B cell (primary cell): ENCODE measurements at places on chromosomes 12 and 14.

DNA sequence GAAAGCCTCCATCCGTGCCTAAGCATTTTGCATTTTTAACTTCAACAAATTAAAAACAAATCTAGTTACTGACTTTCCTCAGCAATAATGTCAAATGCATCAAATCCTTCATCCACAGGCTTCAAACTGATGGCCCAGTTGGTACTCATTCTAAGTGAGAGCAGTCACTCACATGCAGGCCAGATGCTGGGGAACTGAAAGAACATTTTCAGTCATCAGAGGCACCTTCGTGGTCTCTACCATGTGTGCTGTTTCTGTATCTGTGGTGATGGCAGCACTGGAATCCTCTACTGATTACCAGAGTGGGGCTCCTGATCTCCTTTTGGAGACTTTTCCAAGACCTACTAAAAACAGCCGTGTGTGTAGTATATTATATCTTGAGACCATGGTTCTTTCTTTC, 145.2 kb downstream of the PRIMA1 start:
- DNase-seq: no peak

GRCh38 chr14:101687756-101688546, 73.6 kb upstream of the PPP2R5C start:
- DNase-seq: no peak

GRCh38 chr12:41512497-41512896, 324.4 kb downstream of the PDZRN4 start:
- no peak for DNase-seq

DNA sequence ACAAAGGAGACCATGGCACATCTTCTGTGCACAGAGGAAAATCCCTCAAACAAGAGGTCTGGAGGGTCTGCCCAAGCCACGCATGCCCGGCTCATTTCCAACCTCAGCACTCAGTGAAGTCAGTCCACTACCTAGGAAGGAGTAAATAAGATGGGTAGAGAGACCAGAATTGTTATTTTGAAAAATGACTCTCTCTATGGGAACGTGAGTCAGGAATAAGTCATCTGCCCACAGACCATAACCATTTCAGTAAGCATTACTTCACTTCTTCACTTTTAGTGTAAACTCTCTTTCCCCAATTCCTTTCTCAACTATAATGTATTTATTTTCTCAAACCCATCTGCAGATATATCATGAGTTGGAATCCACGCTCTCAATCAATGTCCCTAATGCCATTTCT, 1039.9 kb upstream of the USP15 start:
- no peak for DNase-seq

DNA sequence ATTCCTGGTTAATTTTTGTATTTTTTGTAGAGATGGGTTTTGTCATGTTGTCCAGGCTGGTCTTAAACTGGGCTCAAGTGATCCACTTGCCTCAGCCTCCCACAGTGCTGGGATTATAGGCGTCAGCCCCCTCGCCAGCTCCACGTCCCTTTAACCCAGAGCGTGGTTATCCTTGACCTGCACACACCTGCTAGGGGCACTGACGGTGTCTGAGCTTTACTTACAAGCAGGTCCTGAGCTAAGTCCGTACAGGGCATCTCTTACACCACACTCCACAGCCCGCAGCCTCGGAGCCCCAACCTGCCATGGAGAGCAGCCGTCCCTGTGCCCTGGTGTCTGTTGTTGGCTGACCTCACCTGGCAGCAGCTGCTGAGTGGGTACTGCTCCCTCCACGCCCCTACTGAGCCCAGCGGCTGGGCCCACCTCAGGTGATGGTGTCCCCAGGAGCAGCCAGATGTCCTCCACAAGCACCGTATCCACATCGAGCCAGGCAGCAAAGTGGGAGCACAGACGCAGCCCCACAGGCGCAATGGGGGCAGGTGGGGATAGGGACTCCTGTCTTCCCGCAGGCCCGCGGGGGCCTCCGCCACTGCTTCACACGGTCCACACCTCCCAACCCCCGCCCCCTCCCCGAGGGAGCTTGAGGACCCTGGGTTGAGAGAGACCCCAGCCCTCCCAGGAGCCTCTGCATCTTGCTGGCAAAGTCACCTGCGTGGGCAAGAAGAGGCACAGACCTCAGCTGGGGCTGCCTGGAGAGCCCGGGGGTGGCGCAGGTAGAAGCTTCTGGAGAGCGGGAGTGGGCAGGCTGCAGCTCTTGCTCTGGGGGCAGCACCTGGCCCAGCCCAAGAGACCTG, 325.4 kb upstream of the SFSWAP start:
- no peak for DNase-seq

DNA sequence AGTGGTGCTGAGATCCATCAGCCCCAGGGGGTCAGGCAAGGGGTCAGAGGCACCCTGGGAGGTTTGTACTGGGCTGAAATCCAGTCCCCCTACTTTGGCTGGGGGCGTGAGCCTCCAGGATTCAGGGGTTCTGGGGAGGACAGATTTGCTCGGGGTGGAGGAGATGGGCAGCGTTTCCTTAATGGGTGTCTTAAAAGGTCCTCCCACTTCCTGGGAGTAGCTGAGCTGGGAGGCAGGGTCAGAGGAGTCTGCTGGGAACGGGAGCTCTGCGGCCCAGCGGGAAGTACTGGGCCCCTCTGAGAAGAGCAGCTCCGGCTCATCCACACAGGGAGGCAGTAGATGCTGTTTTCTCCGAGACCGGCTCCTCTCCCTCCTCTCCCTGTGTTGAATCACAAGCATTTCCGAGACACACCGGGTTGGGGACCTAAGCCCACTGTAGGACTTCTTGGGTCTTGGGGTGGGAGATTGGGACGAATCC, 2.1 kb upstream of the TEX52 start:
- DNase-seq: no peak

GRCh38 chr12:9948606-9949296, 16.6 kb upstream of the CLEC2A start:
- DNase-seq: peak; percentile 75

GRCh38 chr12:67804168-67804567, 155.6 kb downstream of the DYRK2 start:
- no peak for DNase-seq

DNA sequence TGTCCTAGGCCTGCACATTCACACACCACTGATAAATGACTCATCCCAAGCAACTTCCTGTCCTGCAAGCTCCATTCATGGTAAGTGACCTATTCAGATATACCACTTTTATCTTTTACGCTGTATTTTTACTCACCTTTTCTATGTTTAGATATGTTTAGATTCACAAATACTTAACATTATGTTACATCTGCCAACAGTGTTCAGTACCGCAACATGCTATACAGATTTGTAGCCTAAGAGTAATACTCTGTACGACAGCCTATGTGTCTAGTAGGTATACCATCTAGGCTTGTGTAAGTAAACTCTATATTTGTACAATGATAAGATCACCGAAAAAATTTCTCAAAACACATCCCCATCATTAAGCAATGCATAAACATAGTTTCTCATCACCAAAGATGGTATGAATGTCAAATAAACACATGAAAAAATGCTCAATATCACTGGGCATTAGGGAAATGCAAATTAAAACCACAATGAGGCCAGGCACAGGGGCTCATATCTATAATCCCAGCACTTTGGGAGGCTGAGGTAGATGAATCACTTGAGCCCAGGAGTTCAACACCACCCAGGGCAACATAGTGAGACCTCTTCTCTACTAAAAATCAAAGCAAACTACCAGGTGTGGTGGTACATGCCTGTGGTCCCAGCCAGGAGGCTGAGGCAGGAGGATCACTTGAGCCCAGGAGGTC, 20.7 kb downstream of the ATXN2 start:
- DNase-seq: no peak

DNA sequence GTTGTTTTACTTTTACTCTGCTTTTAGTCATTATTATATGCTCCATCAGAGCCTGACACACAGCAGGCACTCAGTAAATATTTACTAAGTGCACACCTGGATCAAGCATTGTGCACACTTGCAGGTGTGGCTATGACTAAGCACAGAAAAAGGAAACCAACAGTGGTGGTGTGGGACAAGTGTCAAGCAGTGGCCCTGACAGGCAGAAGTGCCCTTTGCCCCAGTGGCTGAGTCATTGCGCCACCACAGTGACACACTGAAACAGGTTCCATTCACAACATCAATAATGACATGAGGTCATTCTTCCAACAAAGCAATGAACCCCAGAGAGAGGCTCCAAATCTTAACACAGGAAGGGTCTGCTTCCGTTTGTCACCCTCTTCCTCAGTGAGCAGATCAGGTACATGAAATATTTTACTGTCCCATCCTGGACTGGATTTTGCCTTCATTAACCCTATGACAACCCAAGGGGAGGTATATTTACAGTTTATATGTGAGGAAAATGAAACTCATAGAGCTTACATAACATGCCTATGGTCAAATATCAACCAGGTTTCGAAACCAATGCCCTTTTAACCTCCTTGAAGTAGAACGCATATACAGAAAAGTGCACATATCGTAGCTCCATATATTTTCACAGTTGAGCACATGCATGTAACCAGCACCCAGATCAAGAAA, 82.6 kb upstream of the GTF2A1 start:
- DNase-seq: no peak

DNA sequence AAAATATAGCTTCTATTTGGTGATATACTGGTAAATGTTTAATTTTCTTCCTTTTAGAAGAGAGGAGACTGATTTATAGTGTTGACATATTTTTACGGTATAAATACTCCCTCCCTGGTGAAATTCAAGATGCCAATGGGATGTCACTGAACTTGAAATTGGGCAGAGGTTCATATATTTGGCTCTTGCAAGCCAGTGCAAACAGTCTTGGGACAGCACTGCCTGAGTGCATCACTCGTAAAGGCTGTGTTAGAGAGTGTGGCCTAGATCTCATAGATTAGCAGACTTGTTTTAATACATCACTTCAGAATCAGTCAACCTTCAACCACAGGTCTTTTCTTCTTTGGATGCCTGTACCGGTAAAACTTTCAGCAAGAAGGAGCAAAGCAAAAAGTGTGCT, 681.0 kb downstream of the NRXN3 start:
- DNase-seq: no peak

DNA sequence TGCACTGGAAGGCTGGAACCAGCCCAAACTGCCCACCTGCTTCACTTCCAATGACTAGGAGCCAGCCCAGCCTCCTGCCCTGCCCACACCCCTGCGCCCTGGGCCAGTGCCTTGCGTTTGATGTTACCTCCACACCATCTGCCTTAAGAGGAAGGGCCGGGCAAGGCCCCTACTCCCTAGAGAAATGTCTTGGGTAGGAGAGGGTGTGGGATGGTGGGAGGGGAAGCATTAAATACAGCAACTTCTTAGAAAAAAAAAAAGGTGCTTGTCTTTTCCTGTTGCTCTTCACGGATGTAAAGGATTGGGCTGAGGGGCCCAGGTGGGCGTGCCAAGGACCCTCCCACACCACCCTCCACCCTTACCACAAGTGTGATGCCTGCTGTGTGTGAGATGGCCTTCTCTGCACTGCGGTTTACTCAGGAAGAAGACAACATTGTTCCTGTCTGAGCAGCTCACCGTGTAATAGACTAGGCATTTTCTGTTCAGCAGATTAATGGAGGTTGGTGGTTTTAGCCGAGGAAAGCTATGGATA, 99.9 kb downstream of the NINJ2 start:
- DNase-seq: no peak

GRCh38 chr12:66438601-66439000, 136.3 kb downstream of the HELB start:
- DNase-seq: no peak

DNA sequence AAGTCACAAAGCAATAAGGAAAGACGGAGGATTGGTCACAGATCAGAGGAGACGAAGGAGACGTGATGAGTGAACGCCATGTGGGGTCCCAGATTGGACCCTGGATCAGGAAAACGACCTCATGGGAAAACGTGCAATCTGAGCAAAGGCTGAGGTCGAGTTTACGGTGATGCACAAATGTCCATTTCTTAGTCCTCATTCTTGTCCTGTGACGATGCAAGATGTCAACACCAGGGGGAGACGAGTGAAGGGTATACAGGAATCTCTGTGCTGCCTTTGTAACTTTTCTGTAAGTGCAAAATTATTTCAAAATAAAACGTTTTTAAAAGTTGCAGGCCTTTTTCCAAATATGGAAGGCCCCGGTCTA, 329.8 kb downstream of the MED13L start:
- DNase-seq: no peak

DNA sequence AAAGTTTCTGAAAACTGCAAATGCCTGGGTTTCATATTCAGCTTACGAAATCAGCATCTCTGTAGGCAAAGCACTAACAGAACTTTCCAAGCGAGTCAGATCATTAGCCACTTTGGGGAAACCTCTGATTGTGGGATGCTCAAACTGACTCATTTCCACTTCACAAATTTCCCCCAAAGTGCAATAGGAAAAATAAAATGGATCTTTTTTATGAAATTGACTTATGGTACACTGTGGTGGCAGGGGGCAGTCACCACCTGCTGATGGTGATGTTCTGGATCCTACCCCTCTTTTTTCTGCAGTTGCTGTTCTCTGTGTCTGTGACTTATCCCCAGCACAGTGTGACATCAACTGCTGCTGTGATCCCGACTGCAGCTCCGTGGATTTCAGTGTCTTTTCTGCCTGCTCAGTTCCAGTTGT, 5.6 kb downstream of the TCTN1 start:
- peak; percentile 76 for DNase-seq

- DNase-seq: no peak
Measured at GRCh38 chr14:104735830-104736642, 12.0 kb downstream of the ADSS1 start.

- DNase-seq: no peak
Measured at GRCh38 chr12:130571089-130571488, 145.0 kb downstream of the RIMBP2 start.

DNA sequence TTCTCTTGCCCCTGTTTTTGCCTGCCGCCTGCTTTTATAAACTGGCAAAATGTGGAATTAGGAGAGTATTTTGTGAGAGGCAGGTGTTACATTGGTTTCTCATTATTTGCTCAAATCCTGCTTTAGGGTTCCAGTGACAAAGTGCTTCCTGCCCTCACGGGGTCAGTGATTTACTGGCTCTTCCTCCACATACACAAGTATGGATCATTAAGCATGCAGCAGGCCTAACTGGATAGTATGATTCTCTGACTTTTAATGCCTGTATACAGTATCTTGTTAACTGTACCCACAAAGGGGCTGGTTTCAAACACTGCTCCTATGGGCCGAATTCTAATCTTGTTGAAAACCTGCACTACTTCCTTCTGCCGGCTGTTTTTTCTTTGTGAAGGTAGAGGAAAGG, 63.2 kb downstream of the PTCSC3 start:
- DNase-seq: no peak

GRCh38 chr14:93047661-93048060, 68.1 kb downstream of the ITPK1 start:
- no peak for DNase-seq

DNA sequence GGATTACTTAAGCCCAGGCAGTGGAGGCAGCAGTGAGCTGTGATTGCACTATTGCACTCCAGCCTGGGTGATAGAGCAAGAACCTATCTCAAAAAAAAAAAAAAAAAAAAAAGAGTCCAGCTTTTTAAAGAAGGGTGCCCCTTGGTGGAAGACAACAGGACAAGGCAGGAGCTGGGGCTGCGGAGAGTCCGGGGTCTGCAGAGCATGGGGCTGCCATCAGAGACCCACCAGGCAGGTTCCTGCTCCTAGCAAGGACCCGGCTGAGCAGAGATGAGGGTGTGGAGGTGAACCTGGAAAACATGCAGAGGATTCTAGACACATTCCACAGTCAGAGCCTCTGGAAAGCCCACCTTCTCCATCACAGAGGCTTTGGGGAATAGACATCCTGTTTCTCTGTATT, 21.0 kb upstream of the CIPC start:
- DNase-seq: no peak

- no peak for DNase-seq
Measured at GRCh38 chr12:20212658-20213555, 155.4 kb upstream of the PDE3A start.

GRCh38 chr12:52441320-52441911, 7.2 kb upstream of the KRT75 start:
- DNase-seq: no peak
